Stimulated activated CD4-positive, alpha-beta T cell treated with anti-CD3 and anti-CD28 coated beads, Interleukin-1b, Interleukin-23, amount 100 ng/mL, for 48 hours (primary cell): ENCODE measurements at places on chromosomes 1 and 21.
A peak's percentile ranks its signal among the peaks of the same experiment; 100 is the strongest.

DNA sequence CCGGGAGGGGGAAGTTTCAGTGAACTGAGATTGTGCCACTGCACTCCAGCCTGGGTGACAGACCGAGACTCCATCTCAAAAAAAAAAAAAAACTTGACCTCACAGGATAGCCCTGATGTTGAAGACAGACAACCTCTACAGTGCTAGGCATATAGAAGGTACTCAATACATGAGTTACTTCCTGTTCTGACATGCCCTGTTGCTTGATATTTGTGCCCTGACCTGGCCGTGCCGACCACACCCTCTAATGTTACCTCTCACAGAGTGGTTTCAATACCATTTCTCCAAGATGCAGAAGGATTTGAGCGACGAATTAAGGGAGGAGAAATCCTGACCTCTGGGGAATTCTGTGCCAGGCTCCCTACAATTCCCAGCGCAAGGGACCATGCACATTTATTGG is 5.2 kb downstream of the PTAFR start:
- DNase-seq, result no peak

DNA sequence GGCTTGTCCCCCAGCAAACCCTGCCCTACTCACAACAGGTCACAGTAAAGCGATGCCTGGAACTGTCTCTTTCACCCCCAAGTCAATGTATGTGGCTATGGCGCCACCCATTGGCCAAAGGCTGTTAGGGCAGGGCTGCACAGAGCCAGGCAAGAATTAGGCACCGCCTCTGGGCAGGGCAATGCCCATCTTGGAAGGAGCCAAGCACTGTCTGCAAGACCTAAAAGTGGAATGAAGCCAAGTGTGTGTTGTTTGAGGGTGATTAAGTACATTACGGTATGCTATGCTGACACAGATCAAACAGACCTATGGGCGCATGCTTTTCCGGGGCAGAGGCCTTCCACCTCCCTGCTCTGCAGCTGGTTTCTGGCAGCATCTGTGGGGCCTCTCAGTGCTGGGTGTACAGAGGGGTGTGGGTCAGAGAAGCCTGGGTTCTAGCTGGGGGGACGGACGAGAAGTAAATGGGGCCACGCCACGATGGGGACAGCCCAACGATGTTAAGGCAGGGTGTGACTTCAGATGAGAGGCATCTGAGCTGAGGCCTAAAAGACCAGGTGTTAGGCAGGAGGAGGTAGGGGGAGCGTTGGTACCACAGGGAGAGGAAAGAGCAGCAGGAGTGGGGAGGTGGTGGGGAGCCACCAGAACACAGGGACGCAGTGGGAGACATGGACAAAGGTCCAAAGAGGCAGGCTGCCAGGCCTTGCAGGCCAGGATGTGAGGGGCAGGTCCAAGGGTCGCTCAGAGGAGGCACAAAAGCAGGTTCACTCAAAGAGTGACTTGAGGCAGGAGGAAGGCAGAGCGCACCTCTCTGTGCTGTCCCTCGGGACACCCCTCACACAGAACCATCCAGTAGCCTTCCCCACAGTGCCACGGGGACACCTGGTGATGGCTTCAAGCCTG is 49.8 kb downstream of the ACOT7 start:
- DNase-seq, result peak; percentile 70

GRCh38 chr1:178941261-178941689 is 70.4 kb upstream of the ANGPTL1 start:
- no peak for DNase-seq

DNA sequence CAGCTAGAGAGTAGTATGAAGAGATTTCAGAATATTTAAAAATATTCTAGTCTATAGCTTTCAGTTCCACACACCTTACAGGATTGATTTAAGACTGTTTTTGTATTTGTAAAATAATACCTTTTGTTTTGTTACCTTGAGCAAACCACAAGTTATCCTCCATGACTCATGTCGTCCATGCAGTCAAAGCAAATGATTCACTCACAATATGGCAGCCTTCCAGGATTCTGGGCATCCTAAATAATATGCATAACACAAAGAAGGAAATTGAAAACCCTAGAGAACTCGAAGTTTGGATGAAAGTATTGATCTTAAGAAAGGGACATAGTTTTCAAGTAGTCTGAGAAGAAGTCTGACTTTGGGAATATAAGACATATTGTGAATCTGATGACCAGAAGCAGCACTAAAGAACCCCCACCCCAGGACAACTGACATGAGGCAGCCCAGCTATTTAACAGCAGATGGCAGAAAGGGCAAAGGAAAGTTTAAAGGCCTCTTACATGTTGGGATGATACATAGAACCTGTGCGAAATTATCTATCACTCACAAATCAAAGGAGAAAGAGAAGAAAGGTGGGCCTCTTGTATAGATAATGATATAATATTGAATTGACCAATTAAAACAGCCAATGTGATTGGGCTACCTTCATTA is 857.9 kb downstream of the BRINP3 start:
- no peak for DNase-seq

DNA sequence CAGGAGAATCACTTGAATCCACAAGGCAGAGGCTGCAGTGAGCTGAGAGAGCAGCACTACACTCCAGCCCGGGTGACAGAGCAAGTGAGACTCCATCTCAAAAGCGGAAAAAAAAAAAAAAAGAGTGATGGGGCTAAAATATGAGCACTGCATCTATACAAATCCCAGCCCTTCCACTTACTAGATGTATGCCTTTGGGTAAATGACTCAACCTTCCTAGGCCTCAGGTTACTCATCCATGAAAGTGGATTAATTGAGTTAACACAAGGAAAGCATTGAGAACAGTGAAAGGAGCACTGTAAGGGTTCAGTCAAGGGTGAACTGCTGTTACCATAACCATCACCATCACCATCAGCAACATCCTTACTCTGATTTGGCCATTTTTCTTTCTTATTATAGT is 226.4 kb upstream of the C8B start:
- DNase-seq, result no peak

DNA sequence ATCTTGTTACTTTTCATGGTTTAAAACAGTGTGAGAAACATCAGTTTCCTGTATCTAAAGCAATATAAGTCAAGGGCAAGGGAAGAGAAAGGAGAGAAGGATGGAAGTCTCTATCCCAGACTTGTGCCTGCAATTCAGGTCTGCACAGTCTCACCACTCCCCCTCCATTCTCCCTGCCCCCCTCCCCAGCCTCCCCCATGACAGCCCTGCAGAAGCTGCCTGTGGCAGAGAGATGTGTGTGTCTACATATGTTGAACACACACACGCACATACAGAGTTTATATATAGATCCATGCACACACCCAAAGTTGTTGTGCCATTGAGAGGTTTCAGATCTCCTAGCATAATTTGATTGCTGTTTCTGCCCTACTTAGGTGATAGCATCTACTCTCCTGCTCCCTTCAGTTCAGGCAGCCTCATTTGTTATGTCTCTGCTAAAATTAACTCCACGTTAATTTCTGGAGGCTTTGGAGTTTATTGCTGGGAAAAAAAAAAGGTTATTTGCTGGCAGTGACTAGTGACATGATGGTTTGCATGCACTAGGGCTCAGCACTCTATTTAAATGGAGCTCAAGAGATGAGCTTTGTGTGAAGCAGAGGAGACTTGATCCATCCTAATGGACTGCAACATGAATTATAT is 124.9 kb upstream of the SMYD2 start:
- no peak for DNase-seq

GRCh38 chr1:9018333-9018732 is 7.9 kb downstream of the SLC2A7 start:
- no peak for DNase-seq

DNA sequence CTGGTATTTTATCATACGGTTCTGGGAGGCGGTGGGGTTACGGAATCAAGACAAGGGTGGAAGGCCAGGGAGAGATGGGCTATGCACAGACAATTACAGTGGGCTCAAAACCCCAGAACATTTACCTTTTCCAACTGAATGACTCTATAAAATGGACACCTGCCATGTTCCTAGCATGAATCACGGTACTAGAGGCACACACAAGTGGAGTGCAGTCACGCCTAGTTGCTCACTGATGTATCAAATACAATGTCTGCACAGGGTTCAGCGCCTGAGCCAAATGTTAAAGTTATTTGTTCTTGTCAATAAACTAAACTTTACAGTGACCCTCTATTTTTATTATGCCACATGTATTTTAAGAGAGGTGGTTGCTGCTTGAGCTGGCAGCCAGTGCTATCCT is 121.4 kb downstream of the ATG4C start:
- no peak for DNase-seq

- DNase-seq, result no peak
Observed at GRCh38 chr1:217734973-217735372, 103.8 kb downstream of the SPATA17 start.

DNA sequence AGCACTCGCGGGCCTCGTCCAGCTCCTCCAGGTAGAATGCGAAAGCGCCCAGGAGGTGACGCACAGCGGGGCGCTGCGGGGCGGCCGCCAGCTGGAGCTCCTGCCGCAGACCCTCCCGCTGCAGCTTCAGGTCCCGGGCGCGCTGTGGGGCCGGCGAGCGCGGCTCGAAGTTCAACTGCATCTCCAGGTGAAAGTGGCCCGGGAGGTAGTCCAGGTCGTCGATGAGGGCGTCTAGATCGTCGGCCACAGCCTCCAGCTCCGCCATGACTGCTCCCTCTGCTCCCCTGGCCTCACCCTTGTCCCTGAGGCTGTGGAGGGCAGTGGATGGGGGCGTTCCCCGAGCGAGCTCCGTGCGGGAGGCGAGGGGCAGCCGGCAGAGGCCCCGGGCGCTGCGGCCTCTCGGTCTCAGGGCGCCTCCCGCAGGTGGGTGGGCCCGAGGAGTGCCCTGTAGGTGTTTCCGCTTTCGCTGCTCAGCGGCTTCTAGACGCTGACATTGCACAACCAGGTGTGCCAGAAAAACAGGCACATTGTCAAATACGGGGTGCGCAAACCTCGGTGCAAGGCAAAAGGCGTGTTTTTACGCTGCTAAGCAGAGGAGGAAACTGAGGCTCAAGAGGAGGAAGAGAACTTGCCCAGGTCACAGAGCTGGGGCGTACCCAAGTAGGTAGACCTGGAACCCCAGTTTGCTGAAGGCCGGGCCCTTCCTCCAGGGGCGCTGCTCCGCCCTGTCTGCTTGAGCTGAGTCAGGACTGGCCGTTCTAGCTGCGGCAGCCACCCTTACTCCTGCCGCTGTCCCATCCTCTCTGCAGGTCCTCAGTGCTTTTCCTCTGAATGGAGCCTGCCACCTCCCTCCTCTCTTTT is at the start of gene TTC22:
TSS of gene TTC22 (minus strand) at position 425 of the 861 bp plus-strand sequence. CDS start at position 265, 160 bp downstream.
- DNase-seq, result peak; percentile 70

- no peak for DNase-seq
Observed at GRCh38 chr1:230896779-230897178, 28.5 kb upstream of the C1orf198 start.

DNA sequence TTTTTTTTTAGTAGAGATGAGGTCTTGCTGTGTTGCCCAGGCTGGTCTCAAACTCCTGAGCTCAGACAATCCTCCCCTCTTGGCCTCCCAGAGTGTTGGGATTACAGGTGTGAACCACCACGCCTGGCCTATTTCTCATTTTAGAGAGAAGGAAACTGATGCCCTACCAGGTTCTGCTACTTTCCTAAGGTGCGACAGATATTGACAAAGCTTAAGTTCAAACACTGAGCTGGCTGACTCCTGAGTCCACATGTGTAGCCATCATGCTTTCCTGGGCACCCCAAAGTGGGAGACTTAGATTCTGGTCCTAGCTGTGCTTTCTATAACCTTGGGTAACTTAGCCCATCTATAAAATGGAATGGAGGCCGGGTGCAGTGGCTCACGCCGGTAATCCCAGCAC is 5.1 kb upstream of the TMEM222 start:
- DNase-seq, result no peak

DNA sequence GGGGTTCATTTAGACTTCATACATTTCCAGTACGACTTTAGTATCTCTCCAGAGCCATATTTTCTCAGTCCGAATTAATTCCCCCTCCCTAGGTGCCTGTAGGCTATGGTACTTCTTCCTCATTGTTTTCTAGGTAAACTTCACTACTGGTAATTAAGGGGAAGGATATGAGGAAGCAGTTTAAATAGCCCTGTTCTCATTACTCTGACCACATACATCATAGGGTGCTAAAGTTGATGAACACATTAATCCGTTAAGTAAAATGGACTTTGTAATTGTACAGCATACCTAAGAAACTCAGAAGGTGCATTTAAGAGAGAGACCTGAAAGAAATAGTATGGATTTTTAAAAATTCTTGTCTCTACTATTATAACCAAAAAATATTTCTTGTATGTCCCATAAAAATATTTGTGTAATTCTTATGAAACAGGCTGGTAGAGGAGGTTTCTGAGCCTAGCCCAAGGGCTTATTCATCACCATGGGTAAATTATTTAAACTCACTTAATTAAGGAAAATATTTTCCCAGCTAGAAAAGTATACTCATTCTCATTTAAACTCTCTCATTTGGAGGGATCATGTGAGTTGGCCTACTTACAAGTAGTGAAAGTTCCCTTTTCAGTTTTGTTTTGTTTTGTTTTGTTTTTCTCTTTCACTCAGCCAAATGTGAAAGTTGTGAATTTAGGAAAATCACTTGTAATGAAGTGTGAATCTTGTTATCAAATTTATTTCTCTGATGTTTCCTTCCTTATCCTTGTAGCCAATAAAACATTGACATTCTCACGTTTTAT is 2.0 kb downstream of the PRMT6 start:
- no peak for DNase-seq

DNA sequence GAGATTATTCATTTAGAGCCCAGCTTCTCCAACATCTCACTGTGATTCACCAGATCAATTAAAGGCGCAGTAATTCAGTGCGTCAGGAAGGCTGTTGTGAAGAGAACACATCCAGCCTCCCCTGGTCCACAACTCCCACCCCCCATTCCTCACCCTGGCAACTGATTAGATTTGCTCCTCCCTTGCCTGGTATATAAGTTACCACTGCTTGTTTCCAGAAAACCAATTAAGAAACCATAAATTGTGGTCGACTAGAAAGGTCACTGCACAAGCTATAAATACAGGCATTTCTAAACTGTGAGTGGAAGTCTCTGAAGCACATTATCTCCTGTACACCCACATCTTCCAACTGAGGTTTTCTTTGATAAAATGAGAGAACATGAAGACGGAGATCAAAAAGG is 41.9 kb downstream of the FAM163A start:
- DNase-seq, result no peak

GRCh38 chr1:22309572-22309971 is 142.1 kb upstream of the ZBTB40 start:
- no peak for DNase-seq

DNA sequence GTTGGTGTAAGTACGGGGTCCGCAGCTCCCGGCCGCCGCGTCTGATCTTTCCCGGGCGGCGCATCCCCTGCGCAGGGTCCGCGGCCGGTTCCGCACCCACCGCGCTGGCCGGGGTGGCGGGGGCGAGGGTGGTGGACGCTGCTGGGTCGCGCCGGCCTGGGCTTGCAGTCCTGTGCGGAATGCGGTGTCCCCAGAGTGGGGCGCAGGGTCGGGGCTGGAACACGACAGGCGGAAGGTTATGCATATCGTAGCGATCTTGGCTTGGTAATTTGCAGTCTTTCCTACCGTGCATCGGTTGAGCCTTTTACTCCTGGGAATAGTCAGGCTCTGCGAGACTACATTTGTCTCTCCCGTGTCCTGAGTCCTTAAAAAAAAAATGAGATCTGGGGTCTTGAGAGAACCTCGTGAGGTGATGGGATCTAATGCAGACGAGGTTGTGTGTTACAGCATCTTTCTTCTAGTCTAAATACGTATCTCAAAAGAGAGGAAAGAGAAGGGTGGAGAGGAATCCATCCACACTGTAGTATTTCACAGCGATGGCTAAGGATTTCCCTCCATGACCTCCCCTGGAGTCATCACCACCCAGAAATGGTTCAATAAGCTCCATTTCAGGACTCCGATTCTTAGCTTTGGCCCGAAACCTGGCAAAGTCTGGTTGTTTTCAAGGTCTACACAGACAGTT is 572 bp downstream of the ATP1B1 start:
- no peak for DNase-seq
